ENCODE measurements at places on chromosomes 1 and 21. TPM values are rescaled to one million over a fixed set of nuclear protein-coding genes. Genes with fewer than 3 reads are reported as not detected.
A peak's percentile ranks its signal among the peaks of the same experiment; 100 is the strongest.

Gene DCDC2B
- not detected for total RNA-seq

GRCh38 chr1:58576325-58576726, 726 bp downstream of the TACSTD2 start:
- no peak overlapping the region for H3K27ac ChIP-seq

DNA sequence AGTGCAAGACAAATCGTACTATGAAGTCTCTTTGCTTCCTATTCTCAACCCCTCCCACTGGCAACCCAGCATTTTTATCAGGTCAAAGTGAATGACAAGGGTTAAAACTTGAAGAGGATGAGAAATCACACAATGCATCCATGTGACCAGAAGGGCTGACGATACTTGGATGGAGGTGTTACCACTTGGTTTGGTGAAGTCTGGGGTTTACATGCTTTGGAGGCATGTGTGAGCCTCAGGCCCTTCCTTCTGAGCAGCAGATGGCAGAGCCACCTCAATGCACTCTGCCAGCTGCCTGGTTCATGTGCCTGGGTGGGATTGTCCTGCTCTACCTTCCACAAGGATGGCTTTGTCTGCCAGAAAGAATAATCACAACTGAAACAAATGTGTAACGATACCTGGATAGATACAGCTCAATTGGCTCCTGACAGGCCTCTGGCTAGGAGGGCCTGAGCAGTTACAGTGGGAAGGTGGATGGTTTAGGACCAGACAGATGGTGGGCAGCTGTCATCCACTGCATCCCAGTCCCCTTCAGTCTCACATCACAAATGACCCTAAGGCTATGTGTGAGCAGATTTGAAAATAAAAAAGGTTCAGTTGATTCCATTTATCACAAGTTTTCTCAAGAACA, 51.5 kb upstream of the CNIH3 start:
- no peak overlapping the region for H3K27ac ChIP-seq
- no peak overlapping the region for H3K4me3 ChIP-seq
- no peak for DNase-seq
- H3K4me1 ChIP-seq = no peaks in the 10 kb centered on the region

- H3K4me1 ChIP-seq = no peaks in the 10 kb centered on the region
- no peaks in the 10 kb centered on the region for H3K27me3 ChIP-seq
- no peak for DNase-seq
- H3K4me3 ChIP-seq = no peak overlapping the region
- H3K27ac ChIP-seq = no peak overlapping the region
These were observed 38.6 kb downstream of the BMP8A start for GRCh38 chr1:39529901-39530535.

- peaks cover 17% of the 10 kb centered on the region for H3K4me1 ChIP-seq
- no peak for DNase-seq
- H3K36me3 ChIP-seq = no peaks in the 10 kb centered on the region
- H3K4me3 ChIP-seq = no peak overlapping the region
- H3K27me3 ChIP-seq = no peaks in the 10 kb centered on the region
- H3K27ac ChIP-seq = no peak overlapping the region
These were observed 3.0 kb downstream of the NPHP4 start for GRCh38 chr1:5989286-5989605.

- peak; percentile 89 for DNase-seq
- H3K27me3 ChIP-seq = no peaks in the 10 kb centered on the region
- peaks cover 28% of the 10 kb centered on the region for H3K4me1 ChIP-seq
- H3K36me3 ChIP-seq = no peaks in the 10 kb centered on the region
- H3K27ac ChIP-seq = peak overlapping the region; percentile 29
These were observed 27.5 kb upstream of the EPB41 start for GRCh38 chr1:28886731-28887418.

Gene CFHR4
- total RNA-seq = not detected

- H3K27me3 ChIP-seq = no peaks in the 10 kb centered on the region
- no peaks in the 10 kb centered on the region for H3K36me3 ChIP-seq
- H3K4me1 ChIP-seq = no peaks in the 10 kb centered on the region
These were observed 35.5 kb upstream of the ZC3H12A start for GRCh38 chr1:37438869-37439343.

Gene MPL
- total RNA-seq = 0.11 TPM

Gene VPS13D
- total RNA-seq = 42.9 TPM

- no peak overlapping the region for H3K27ac ChIP-seq
- no peak overlapping the region for H3K4me3 ChIP-seq
- H3K27me3 ChIP-seq = no peaks in the 10 kb centered on the region
- H3K36me3 ChIP-seq = no peaks in the 10 kb centered on the region
These were observed 30.8 kb downstream of the PODN start for GRCh38 chr1:53092659-53093450.

Gene UTS2
- total RNA-seq = 0.72 TPM

DNA sequence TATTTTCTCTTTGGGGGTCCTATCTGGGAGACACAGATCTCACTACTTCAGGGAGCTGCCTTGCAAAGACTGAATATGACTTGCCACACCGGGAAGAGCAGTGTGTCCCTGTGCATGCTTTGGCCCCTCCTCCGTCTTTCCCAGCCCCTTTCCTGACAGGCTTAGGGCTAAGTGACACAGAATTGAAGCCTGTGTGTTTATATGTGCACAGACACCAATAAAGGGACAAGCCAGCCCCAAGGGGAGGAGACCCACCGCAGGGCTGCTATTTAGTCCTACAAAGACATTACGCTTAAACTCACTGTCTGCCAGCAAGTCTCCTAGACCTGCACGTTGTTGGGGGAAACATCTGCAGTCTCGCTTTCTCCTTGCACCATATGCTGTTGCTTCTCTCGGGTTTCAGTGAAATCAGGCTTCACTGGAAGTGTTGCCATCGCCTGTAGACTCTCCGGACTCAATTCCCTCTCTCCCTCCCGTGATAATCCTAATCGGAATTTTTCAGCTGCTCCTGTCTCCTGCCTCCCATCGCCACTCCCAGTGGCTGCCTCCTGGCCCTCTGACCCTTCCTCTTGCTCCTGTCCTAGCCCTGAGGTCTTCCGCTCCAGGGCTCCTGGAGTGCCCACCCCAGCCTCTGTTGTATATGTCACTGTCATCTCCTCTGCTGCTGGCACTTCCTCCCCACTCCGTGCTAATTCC, 58.5 kb upstream of the LRRC53 start:
- H3K4me1 ChIP-seq = no peaks in the 10 kb centered on the region
- no peak overlapping the region for H3K27ac ChIP-seq
- DNase-seq = no peak

- H3K27ac ChIP-seq = no peak overlapping the region
- peaks cover 6% of the 10 kb centered on the region for H3K4me1 ChIP-seq
- DNase-seq = no peak
- no peaks in the 10 kb centered on the region for H3K36me3 ChIP-seq
- H3K27me3 ChIP-seq = no peaks in the 10 kb centered on the region
These were observed 71.3 kb downstream of the OBSCN start for GRCh38 chr1:228279011-228279721.

Gene C1QTNF12
- total RNA-seq = 1.4 TPM

- no peaks in the 10 kb centered on the region for H3K36me3 ChIP-seq
- H3K4me3 ChIP-seq = peak overlapping the region; percentile 95
- H3K4me1 ChIP-seq = peaks cover 27% of the 10 kb centered on the region
- DNase-seq = peak; percentile 43
- no peaks in the 10 kb centered on the region for H3K27me3 ChIP-seq
- peak overlapping the region; percentile 97 for H3K27ac ChIP-seq
These were observed 1.4 kb upstream of the SRRM1 start for GRCh38 chr1:24641646-24642151.

- H3K36me3 ChIP-seq = peaks cover 32% of the 10 kb centered on the region
- DNase-seq = peak; percentile 47
- H3K4me1 ChIP-seq = peaks cover 53% of the 10 kb centered on the region
These were observed 7.3 kb upstream of the PMVK start for GRCh38 chr1:154943649-154944400.

Gene LRRC38
- 8.1 TPM for total RNA-seq

- H3K36me3 ChIP-seq = no peaks in the 10 kb centered on the region
- H3K27ac ChIP-seq = peak overlapping the region; percentile 38
- H3K4me3 ChIP-seq = no peak overlapping the region
- DNase-seq = no peak
- H3K27me3 ChIP-seq = no peaks in the 10 kb centered on the region
- H3K4me1 ChIP-seq = peaks cover 15% of the 10 kb centered on the region
These were observed 20.7 kb upstream of the ZNF326 start for GRCh38 chr1:89974256-89974655.

DNA sequence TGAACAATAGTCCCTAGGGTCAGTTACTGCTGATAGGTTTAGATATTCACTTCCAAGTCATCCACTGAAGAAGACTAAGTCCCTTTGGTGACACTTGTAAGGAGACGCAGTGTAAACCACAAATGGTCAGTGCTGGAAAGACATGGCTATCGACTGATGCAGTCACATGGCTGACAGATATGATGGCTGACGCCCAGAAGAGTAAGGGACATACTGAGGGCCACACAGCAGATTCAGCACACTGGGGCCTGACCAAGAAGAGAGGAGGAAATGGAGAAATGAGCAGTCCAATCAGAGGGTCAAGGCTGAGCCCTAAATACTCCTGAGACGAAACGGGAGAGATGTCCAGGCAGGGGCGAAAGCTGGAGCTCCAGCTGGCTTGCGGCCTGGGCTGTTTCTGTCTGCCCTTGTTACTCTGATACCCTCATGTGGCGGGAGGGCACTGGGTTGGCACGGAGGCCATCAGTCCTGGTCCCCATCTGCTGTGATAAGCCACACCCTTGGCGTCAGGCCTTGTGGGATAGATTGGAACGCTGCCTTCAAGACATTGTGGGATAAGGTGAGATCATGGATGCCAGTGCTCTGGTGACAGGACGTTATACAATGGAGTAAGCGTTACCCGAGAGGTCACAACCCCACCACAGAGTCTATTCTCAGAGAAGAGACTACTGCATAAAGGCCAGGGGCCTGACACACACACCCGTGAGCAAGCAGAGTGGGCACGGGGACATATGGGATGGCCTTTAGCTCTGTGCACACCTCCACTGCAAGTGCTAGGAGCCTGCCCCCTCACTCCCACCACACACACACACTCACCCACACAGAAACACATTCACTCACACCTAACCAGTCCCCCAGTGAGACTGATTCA, 158.4 kb downstream of the TRABD2B start:
- no peak for DNase-seq
- H3K4me1 ChIP-seq = no peaks in the 10 kb centered on the region
- H3K4me3 ChIP-seq = no peak overlapping the region
- H3K27me3 ChIP-seq = no peaks in the 10 kb centered on the region
- H3K27ac ChIP-seq = no peak overlapping the region

Gene RGSL1
- not detected for total RNA-seq

Gene FNDC10
- 44.3 TPM for total RNA-seq

GRCh38 chr1:19053486-19053885, 97.0 kb upstream of the IFFO2 start:
- no peak overlapping the region for H3K4me3 ChIP-seq
- H3K36me3 ChIP-seq = no peaks in the 10 kb centered on the region
- no peak for DNase-seq
- no peak overlapping the region for H3K27ac ChIP-seq

GRCh38 chr21:38080888-38081287, 164.6 kb upstream of the KCNJ6 start:
- DNase-seq = no peak
- H3K4me1 ChIP-seq = no peaks in the 10 kb centered on the region
- H3K36me3 ChIP-seq = no peaks in the 10 kb centered on the region
- no peak overlapping the region for H3K27ac ChIP-seq

GRCh38 chr1:92851729-92852128, 19.9 kb downstream of the RPL5 start:
- H3K36me3 ChIP-seq = no peaks in the 10 kb centered on the region
- no peaks in the 10 kb centered on the region for H3K27me3 ChIP-seq
- H3K4me1 ChIP-seq = no peaks in the 10 kb centered on the region

Gene ESRRG
- 6.5 TPM for total RNA-seq

- peaks cover 11% of the 10 kb centered on the region for H3K4me1 ChIP-seq
- no peak for DNase-seq
- H3K27ac ChIP-seq = no peak overlapping the region
- H3K27me3 ChIP-seq = no peaks in the 10 kb centered on the region
These were observed 20.9 kb downstream of the S100A7A start for GRCh38 chr1:153437236-153437635.

Data from adrenal gland (tissue), 19 donors.